ENCODE measurements at places on chromosomes 2 and 18.

- no peak for DNase-seq
These were observed 1.4 kb upstream of the FAM168B start for GRCh38 chr2:131094463-131095281.

DNA sequence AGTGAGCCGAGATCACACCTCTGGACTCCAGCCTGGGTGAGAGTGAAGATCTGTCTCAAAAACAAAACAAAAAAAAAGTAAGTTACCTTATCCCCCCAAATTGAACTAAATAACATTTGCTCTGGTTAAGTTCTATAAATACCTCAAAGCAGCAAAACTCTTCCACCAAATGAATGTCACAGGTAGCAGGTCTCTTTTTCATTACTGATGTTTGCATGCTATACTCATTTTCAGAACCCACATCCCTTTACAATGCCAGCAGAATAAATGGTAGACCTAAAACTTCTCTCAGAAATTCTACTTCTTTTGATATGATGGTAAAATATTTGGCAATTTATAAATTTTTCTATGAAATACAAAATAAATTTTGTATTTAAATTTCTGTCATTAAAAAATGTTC, 22.3 kb downstream of the INO80D start:
- no peak for DNase-seq

DNA sequence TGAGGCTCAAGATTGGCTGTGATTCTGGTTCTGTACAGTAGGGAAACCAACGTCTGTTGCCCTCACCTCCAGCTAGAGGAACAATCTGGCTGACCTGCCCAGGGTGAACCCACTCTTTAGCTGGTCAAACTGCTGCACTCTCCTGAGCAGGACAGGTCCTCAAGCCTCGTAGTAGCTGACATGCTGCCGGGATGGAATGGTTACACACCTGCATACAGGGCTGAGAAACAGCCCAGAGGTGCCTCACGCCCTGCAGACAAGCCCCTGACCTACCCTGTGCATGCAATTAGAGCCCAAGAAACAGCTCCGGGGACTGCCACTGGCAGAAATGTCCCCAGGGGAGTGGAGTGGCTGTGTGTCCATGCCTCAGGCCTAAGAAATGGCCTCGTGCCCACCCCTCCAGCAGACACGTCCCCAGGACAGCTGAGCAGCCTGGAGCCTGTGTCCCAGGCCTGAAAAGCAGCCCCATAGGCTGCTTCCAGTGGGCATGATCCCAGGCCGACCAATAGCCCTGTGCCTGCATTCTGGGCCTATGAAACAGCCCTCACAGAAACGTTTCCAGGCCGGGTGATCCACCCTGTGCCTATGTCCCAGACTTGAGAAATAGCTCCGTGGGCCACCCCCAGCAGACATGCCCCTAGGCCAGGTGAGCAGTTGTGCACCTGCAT, 25.4 kb downstream of the BOLL start:
- DNase-seq = no peak

GRCh38 chr2:154577390-154577789, 121.1 kb upstream of the KCNJ3 start:
- DNase-seq = no peak

- no peak for DNase-seq
These were observed 144.9 kb downstream of the AGAP1 start for GRCh38 chr2:235638541-235639427.

GRCh38 chr2:207123776-207124391, 41.9 kb downstream of the KLF7 start:
- DNase-seq = no peak

GRCh38 chr18:10590412-10590811, 64.6 kb downstream of the NAPG start:
- no peak for DNase-seq

DNA sequence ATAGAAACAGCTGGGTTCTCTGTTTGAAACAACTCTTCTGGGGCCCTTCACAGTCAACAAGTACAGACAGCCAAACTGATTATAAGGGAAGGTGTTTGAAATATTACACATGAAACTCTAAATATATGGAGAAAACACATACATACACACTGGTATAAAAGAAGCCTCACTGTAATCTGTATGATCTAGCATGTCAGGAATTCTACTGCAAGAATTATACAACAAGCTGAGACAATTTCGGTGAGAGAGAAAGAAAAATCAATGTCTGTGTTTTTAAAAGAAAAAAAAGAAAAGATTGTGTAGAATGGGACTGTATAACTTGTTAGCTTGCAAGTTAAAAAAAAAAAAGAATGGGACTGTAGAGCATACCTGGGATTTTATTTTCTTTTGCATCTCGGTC, 26.3 kb downstream of the IRS1 start:
- no peak for DNase-seq

DNA sequence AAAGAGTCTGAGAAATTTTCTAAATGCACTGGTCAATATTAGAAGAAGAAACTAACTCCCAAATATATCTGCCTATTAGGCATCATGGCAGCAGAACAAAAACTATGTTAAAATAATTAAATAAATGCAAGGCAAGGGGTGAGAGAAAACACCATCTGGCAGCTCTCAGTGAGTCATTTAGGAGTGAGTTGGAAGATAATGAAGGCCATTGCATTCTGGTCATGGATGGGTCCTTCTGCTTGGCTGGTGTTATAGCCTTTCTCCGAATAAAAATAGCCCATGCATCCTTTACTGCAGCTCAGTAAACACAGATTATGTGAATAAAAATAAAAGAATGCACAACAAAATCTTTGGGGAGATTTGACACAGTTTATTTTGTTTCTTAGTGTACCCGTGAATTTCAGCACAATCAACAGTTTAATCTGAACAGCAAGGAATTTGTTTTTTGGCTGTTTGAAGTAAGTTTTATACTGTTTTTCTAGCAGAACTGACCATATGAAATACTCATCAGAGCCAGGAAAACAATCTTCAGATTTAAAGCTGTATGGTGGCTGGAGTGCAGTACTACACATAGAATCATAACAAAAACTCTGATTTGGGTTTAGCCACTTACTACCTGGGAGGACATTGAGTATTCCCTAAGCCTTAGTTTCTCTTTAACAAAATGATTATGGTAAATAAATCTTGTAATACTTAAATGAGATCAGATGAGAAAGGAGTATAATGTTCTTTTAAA, 225.1 kb upstream of the ITGA4 start:
- no peak for DNase-seq

DNA sequence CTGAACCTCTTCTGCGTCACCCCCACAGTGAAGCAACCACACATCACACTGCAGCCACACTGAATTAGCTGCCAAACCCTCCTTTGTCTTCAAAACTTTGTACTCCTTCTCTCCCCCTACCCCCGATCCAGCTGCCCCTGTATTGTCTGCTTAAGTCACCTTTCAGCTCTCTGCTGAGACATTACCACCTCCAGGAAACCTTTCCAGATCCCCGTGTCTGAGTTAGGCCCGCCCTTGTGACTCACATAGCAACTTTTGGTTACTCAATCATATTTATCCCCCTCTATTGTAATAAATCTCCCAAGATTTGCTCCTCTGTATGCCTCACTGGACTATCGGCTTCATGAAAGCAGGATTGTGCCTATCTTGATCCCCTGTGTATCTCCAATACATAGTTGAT, 82.8 kb upstream of the CDCA7 start:
- no peak for DNase-seq

- DNase-seq = peak; percentile 28
These were observed 11.5 kb downstream of the CFAP65 start for GRCh38 chr2:219029829-219030165.

DNA sequence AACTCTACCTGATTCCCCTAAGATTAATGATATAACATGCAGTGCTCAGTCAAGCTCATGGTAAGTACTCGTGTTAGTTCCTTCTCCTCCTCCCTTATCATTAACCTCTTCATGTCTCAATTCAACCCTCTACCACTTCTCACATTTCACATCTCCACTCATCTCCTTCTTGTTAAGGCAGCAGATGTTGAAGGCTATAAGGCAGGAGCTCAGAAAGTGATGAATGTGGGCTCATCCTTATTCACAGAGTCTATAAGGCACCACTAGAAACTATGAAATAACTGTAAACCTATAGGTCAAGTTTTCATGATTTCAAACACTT, 56.0 kb downstream of the CLHC1 start:
- no peak for DNase-seq

DNA sequence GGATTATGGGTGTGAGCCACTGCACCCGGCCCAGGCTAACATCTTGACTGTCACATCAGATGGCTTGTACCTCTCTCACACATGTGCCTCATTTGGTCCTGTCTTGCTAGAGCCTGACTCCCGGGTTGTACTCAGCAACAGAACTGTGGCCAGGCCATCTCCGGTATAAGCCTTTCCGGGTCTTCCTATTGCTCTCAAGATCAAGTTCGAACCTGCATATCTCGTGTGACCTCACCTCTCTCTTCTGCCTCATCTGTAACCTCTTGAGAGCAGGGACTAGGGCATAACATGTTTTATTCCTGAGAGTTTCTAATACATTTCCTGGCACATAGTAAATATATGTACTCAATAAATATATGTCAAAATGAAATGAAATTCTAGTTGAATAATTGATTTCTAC, 114.0 kb downstream of the ACAA2 start:
- DNase-seq = no peak

DNA sequence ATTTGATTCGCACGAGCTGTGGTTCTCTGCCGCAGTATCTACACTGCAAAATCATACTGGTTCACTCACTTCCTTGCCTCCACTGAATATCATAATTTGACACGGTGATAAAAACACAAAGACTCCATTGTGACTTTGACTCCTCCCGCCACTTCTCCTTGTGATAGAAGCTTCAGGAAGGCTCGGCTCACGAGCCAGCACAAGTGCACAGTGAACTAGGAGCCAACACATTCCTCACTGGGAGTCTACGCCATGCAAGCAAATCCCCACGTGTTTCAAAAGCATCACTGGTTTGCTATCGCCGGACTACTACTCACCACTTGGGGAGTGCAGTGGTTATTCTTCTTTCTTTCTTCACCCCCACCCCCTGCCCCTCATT, 293.3 kb upstream of the PARD3B start:
- no peak for DNase-seq

- no peak for DNase-seq
These were observed 99.5 kb upstream of the GATA6 start for GRCh38 chr18:22069916-22070315.

DNA sequence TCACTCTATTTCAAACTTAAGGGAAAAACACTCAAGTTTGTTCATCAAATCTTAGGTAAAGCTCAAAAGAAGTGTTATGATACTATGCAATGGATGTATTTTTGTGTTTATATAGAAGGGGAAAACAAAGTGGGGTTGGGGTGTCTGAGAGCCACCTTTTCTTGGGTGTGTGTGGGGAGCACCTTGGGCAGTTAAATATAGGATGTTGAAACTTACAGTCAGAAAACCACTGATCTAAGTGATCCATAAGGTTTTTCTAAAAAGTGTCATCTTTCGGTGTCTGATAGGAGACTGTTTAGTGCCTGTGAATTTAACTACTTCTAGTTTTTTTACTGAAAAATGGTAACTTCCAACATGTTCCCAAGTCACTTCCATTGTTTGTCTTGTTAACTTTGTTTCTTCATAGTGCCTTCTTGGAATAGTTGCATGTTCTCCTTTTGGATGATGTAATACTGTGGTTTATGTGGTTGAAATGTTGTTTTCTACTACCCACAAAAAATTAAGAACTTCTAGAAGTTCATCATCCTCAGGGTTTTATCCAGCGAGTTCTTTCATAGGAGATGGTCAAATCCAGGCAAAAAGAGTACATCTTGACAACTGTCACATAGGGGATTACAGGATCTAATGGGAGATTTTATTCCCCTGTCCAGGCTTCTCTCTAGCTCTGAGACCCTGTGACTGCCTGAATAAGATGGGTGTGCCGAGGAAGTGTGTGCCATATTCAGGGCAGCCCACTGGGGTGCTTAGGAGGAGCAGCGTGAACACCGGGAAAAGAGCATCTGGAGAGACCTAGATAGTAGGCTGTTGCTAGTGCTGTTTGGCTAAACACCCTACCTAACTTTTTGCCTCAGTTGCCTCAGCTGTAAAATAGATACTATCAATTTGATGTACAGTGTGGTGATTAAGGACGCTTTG, 46.2 kb downstream of the CAB39 start:
- no peak for DNase-seq

- DNase-seq = no peak
These were observed 2.8 kb upstream of the SCRN3 start for GRCh38 chr2:174392706-174393105.

DNA sequence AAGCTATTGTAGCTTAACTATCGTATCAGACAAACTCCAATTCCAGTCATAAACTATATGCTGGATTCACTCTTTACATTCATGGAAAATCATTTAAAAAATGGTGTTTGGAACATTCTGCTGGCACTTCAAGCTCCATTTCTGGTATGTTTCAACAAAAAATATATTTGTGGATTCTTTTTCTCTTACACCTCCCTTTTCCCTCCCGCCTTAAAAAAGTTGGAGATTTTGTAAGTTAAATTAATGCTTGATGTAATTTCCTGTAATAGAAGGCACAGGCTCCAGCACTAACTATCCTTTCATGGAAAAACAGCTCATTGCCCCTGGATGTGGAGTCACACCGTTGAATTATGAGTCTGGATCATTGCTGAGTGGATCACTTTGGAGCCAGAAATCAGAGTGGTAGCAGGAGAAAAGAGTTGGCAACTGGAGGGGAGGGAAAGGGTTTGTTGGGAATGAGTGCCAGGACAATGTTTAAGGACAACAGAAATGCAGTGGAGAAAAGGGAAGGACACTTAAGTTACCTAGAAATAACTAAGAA, 102.8 kb downstream of the ICOS start:
- no peak for DNase-seq

GRCh38 chr2:225006730-225007129, 35.5 kb downstream of the DOCK10 start:
- no peak for DNase-seq

- DNase-seq = no peak
These were observed 15.4 kb downstream of the SLC35F5 start for GRCh38 chr2:113741091-113741490.

DNA sequence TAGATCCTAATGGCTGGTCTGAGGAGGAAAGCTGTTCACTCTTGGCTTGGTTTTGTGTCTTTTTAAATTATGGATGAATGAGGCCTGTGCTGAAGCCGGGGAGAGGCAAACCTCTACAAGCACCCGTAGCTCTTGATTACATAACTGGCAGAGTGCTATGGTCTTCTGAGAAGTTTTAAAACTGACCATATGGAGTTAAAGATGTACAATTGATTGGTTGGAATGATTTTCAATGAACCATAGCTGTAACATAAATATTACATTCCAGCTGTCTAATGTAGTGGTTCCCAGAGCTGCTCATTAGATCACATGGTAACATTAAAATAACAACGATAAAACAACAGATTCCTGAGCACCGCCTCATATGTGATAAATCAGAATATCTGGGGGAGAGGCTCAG, 71.1 kb upstream of the MAP4K3 start:
- no peak for DNase-seq

DNA sequence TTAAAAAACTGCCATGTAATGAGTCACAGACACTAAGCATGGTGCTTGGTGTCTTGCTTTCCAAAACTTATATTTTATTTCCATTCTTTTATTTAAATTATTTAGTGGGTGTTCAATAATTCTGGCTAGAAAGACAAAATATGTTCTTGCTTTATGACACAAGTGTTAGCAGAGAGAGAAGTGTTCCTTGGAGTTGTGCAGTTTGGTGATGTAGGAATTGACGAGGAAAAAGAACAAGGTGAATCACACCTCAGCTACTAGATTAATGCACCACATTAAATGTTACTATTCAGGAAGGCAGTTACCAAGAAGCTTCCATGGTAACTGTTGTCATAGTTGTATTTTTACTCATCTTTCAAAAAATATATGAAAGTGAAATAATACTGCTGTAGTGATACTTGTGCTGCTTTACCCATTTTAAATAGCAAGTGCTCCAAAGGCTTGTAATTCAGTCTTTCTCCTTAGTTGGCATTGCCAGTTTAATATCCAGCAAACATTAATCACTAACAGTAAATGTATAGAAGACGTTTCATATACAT, 28.3 kb downstream of the ADAM23 start:
- no peak for DNase-seq

- no peak for DNase-seq
These were observed 91.0 kb downstream of the TMEM17 start for GRCh38 chr2:62415019-62415431.

All from activated CD8-positive, alpha-beta memory T cell treated with anti-CD3 and anti-CD28 coated beads for 1 hour (primary cell).